Bronchial smooth muscle cell (primary cell): ENCODE measurements at places on chromosomes 2 and 18. TPM values are rescaled to one million over a fixed set of nuclear protein-coding genes. Genes with fewer than 3 reads are reported as not detected.

IL36RN gene
- total RNA-seq: not detected in 2 replicates

SLC4A3 gene
- 2.0 and 2.2 TPM in 2 replicates for total RNA-seq

TMEM127 gene
- total RNA-seq: 10.6 and 10.7 TPM in 2 replicates

LINC00305 gene
- not detected in 2 replicates for total RNA-seq

CYB5A gene
- total RNA-seq: 57.2 and 85.2 TPM in 2 replicates

KLHL41 gene
- 2.5 and 16.7 TPM in 2 replicates for total RNA-seq

RNF152 gene
- 3.1 and 18.3 TPM in 2 replicates for total RNA-seq

ALPI gene
- not detected in 2 replicates for total RNA-seq

NEU4 gene
- 0.16 and 0.17 TPM in 2 replicates for total RNA-seq

NCKAP5 gene
- 0.52 and 1.1 TPM in 2 replicates for total RNA-seq

SERPINB11 gene
- not detected in 2 replicates for total RNA-seq

ARHGAP15 gene
- total RNA-seq: not detected in 2 replicates

DLX2 gene
- total RNA-seq: 0.09 and 0.32 TPM in 2 replicates

PAIP2B gene
- 0.63 and 0.94 TPM in 2 replicates for total RNA-seq

ABCB11 gene
- under 0.01 and 0.26 TPM in 2 replicates for total RNA-seq

CDH2 gene
- 9.8 and 10.5 TPM in 2 replicates for total RNA-seq

CIB4 gene
- not detected in 2 replicates for total RNA-seq

COL6A3 gene
- 1,632 and 2,334 TPM in 2 replicates for total RNA-seq

WDSUB1 gene
- 9.5 and 12.7 TPM in 2 replicates for total RNA-seq

MAPK4 gene
- total RNA-seq: under 0.01 TPM in 1 of 2 replicates, not detected in the other

SPP2 gene
- total RNA-seq: 0.16 TPM in 1 of 2 replicates, not detected in the other

TEKT4 gene
- total RNA-seq: not detected in 2 replicates

ANKRD30B gene
- total RNA-seq: under 0.01 TPM in 1 of 2 replicates, not detected in the other

HOXD4 gene
- total RNA-seq: not detected in 2 replicates

MROH2A gene
- under 0.01 TPM in 1 of 2 replicates, not detected in the other for total RNA-seq

NCK2 gene
- total RNA-seq: 16.5 and 35.7 TPM in 2 replicates

PAX3 gene
- not detected in 2 replicates for total RNA-seq

TNFAIP6 gene
- total RNA-seq: 37.2 and 86.0 TPM in 2 replicates

CABYR gene
- total RNA-seq: 4.7 and 5.0 TPM in 2 replicates

ZNF396 gene
- 1.4 and 2.2 TPM in 2 replicates for total RNA-seq

IL1RL1 gene
- total RNA-seq: 0.17 and 0.32 TPM in 2 replicates

DLGAP1 gene
- total RNA-seq: 0.32 and 0.34 TPM in 2 replicates

INHA gene
- total RNA-seq: 0.26 and 0.32 TPM in 2 replicates

RGPD8 gene
- 2.8 and 8.5 TPM in 2 replicates for total RNA-seq

CCDC121 gene
- total RNA-seq: 1.7 and 3.0 TPM in 2 replicates

UGT1A10 gene
- not detected in 2 replicates for total RNA-seq

CD207 gene
- 0.09 TPM in 1 of 2 replicates, not detected in the other for total RNA-seq

TLX2 gene
- 1.4 TPM in 2 replicates for total RNA-seq

CFAP65 gene
- total RNA-seq: under 0.01 TPM in 1 of 2 replicates, not detected in the other

SLC23A3 gene
- 0.63 and 2.5 TPM in 2 replicates for total RNA-seq

DTNB gene
- 2.5 and 5.2 TPM in 2 replicates for total RNA-seq

MAP3K19 gene
- total RNA-seq: not detected in 2 replicates

MAL gene
- 0.16 and 0.17 TPM in 2 replicates for total RNA-seq

RAPH1 gene
- 7.4 and 15.6 TPM in 2 replicates for total RNA-seq

RNF149 gene
- total RNA-seq: 37.8 and 42.1 TPM in 2 replicates

CCDC148 gene
- total RNA-seq: 0.60 and 0.63 TPM in 2 replicates

RTTN gene
- 6.5 and 7.4 TPM in 2 replicates for total RNA-seq

ZNF142 gene
- total RNA-seq: 3.4 and 4.6 TPM in 2 replicates

MSTN gene
- 0.09 and 0.16 TPM in 2 replicates for total RNA-seq

KCNJ3 gene
- not detected in 2 replicates for total RNA-seq

FEV gene
- total RNA-seq: not detected in 2 replicates

HOXD9 gene
- total RNA-seq: not detected in 2 replicates

SKOR2 gene
- total RNA-seq: not detected in 2 replicates

CCBE1 gene
- 14.2 and 24.9 TPM in 2 replicates for total RNA-seq

CHST9 gene
- not detected in 2 replicates for total RNA-seq

CBLN2 gene
- not detected in 2 replicates for total RNA-seq
